Ovary (tissue), 10 donors: ENCODE measurements at places on chromosomes 16 and 17. TPM values are rescaled to one million over a fixed set of nuclear protein-coding genes. Genes with fewer than 3 reads are reported as not detected.

SAMD14 gene
- 2.6 TPM for total RNA-seq

GRCh38 chr17:63480192-63480784, 3.4 kb downstream of the ACE start:
- DNase-seq, result no peak

RNF157 gene
- total RNA-seq, result 2.9 TPM

DNA sequence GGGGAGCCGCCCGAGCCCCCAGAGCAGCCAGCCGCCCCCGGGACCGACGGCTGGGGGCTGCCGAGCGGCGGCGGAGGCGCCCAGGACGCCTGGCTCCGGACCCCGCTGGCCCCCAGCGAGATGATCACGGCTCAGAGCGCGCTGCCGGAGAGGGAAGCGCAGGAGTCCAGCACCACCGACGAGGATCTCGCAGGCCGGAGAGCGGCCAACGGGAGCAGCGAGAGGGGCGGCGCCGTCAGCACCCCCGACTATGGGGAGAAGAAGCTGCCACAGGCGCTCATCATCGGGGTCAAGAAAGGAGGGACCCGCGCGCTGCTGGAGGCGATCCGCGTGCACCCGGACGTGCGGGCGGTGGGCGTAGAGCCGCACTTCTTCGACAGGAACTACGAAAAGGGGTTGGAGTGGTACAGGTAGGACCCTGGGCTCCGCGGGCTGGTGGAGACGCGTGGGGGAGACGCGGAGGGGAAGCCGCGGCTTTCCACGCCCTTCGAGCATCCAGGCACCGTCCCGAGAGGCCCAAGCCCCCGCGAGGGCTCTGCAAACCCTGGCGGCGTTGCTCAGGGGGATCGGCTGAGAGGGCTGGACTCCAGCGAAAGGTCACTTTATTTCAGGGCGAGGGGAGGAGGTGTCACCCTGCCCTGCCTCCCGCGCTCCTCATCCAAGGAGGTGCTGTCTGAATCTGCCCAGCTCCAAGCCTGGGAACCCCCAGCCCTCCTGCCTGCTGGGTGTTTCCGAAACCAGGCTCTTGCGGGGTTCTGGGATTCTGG, 1.2 kb downstream of the HS3ST4 start:
- no peak for DNase-seq

NFAT5 gene
- total RNA-seq, result 38.1 TPM

ANKRD13B gene
- total RNA-seq, result 23.4 TPM

DNA sequence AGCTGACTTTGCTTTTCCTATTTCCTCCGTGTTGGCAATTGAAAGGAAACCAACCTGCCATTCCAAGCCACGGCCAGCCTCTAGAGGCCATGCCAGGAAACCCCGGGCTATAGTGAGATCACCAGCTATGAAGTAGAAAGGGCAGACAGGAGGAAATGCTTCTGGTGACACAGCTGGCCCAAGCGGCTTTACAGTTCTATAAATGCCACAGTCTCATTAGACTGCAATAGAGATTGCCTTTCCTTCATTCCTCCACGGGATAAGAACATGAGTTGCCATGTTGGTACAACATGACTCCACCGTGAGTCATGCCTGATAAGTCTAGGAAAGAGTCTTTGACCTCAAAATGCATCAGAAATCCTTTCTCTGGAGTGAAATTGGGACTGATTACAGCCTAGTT, 384.9 kb downstream of the GRIN2A start:
- no peak for DNase-seq

CDH1 gene
- total RNA-seq, result 9.1 TPM

GRCh38 chr17:43834106-43834505, 1.2 kb upstream of the MPP3 start:
- no peak for DNase-seq

NPIPA2 gene
- total RNA-seq, result 7.1 TPM
